Cardiac muscle cell (in vitro differentiated cells and primary cell): ENCODE measurements at places on chromosomes 11 and 22. TPM values are rescaled to one million over a fixed set of nuclear protein-coding genes. Genes with fewer than 3 reads are reported as not detected.

DNA sequence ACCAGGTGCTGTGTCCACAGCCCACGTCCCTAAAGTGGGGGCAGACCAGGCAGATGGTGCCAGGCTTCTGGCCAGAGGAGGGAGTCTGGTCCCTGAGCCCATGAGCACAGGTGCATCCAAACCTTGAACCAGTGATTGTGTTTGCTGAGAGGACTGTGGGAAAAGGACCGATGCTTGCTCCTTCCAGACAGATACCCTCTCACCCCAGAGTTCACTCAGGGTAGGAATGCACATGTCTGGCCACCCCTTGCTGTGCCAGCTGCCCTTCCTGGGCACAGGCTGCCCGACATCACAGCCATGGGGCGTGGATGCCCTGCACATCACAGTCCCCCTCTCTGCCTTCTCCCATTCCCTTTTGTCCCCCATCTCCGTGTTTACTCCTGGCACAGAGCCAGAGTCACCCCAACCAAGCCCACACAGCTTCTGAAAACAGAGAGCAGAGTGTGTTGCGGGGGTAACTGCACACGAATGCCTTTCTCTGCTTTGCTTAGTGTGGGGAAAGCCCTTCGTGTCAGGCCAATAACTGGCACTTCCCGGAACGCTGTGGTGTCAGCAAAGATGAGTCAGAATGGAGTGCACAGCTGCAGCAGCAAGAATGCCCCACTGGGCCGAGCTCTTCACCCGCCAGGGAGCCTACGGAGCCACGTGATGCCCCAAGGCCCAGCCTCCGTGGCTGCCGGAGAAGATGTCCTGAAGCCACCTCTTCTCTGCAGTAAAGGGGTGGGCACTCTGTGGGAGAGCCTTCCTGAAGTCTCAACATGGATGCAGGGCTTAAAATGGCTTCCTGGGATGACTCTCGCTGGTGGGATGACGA, 7.6 kb downstream of the CARS1 start:
- DNase-seq, result no peak
- H3K36me3 ChIP-seq, result no peaks in the 10 kb centered on the region
- no peak overlapping the region for H3K4me3 ChIP-seq
- H3K4me1 ChIP-seq, result no peaks in the 10 kb centered on the region
- no peak overlapping the region for H3K27ac ChIP-seq
- H3K27me3 ChIP-seq, result no peaks in the 10 kb centered on the region

SERPIND1 gene
- 0.88 and 1.3 TPM in 2 replicates for total RNA-seq

- H3K27me3 ChIP-seq, result no peaks in the 10 kb centered on the region
- no peaks in the 10 kb centered on the region for H3K36me3 ChIP-seq
- H3K27ac ChIP-seq, result no peak overlapping the region
- no peak overlapping the region for H3K4me3 ChIP-seq
- DNase-seq, result no peak
Measured at GRCh38 chr22:40054486-40054885, 59.7 kb downstream of the FAM83F start.

- H3K27ac ChIP-seq, result no peak overlapping the region
- H3K4me1 ChIP-seq, result no peaks in the 10 kb centered on the region
- H3K36me3 ChIP-seq, result peaks cover 21% of the 10 kb centered on the region
- no peaks in the 10 kb centered on the region for H3K27me3 ChIP-seq
Measured at GRCh38 chr11:118896921-118897591, 13.4 kb downstream of the CXCR5 start.

- no peaks in the 10 kb centered on the region for H3K36me3 ChIP-seq
- H3K4me1 ChIP-seq, result peaks cover 30% of the 10 kb centered on the region
- DNase-seq, result no peak
- H3K27ac ChIP-seq, result peak overlapping the region; percentile 50
- H3K27me3 ChIP-seq, result no peaks in the 10 kb centered on the region
Measured at GRCh38 chr11:104120493-104121137, 43.3 kb downstream of the PDGFD start.

- H3K4me3 ChIP-seq, result no peak overlapping the region
- no peaks in the 10 kb centered on the region for H3K4me1 ChIP-seq
Measured at GRCh38 chr11:98800696-98801095, 220.1 kb upstream of the CNTN5 start.

MS4A2 gene
- not detected in 2 replicates for total RNA-seq

GRCh38 chr22:31122532-31123291, at the start of gene INPP5J:
TSS of gene INPP5J (plus strand) at chr22:31122966. CDS start at chr22:31123015, 49 bp downstream.
- DNase-seq, result peak; percentile 84
- H3K4me3 ChIP-seq, result peak within 1 kb of the TSS; percentile 56
- peak within 1 kb of the TSS; percentile 81 for H3K27ac ChIP-seq
- no peaks in the 10 kb centered on the region for H3K36me3 ChIP-seq

VPREB1 gene
- total RNA-seq, result not detected in 2 replicates

GRCh38 chr11:88421530-88421929, 84.0 kb upstream of the CTSC start:
- H3K27me3 ChIP-seq, result no peaks in the 10 kb centered on the region
- no peaks in the 10 kb centered on the region for H3K4me1 ChIP-seq
- no peaks in the 10 kb centered on the region for H3K36me3 ChIP-seq
- no peak overlapping the region for H3K27ac ChIP-seq

DNA sequence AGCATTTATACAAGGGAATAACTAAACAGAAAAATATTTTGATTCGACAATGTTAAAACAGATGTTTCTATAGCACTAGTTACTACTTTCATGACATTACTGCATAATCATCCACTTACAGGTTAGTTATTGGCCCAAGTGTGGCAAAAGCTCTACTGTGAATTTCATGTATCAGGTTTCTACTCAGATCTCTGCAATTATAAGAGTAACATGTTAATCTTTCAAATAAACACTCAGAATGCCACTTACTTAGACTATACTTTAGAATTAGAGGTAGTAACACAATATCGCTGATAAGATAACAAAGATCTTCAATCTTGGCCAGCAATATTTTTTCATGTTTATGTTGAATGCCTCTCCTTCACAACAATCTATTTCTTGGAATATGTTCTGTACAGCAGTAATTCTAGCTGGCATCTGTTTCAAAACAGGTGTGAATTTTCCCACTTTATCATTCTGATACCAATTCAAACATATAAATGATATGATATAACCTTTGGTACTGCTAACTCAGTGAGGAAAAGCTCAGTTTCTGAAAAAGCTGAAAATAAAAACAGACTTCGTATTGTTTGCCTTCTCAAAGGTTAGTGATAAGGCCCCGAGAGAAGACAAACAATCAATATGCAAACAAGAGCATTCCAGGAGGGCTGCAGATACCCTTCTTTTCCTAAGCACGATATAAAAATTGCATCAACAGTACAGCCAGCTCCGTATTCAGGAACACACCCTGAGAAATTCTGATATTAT, 11.0 kb upstream of the CCDC34 start:
- H3K4me3 ChIP-seq, result no peak overlapping the region
- DNase-seq, result no peak
- H3K4me1 ChIP-seq, result no peaks in the 10 kb centered on the region
- peak overlapping the region; percentile 49 for H3K27ac ChIP-seq
- no peaks in the 10 kb centered on the region for H3K27me3 ChIP-seq

DNA sequence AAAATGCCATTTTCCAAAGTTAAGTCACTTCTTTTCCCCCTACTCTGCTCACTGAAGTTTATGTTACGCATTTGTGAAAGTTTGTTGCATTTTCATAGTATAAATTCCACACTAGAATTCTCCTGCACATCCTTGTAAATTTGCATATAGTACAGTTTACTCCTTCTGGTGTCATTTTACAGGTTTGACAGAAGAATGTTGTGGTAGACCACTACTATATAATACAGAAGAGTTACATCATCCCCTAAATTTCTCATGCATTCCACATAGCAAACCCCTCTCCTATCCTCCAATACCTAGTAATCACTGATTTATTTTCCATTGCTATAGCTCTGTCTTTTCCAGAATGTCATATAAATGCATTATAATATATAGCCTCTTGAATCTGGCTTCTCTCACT, 64.5 kb downstream of the CCDC73 start:
- no peak overlapping the region for H3K4me3 ChIP-seq
- no peaks in the 10 kb centered on the region for H3K27me3 ChIP-seq

- H3K36me3 ChIP-seq, result peaks cover 25% of the 10 kb centered on the region
- H3K27me3 ChIP-seq, result no peaks in the 10 kb centered on the region
- H3K4me3 ChIP-seq, result peak overlapping the region; percentile 54
- H3K27ac ChIP-seq, result no peak overlapping the region
- H3K4me1 ChIP-seq, result peaks cover 5% of the 10 kb centered on the region
Measured at GRCh38 chr11:134252346-134253187, 585 bp downstream of the THYN1 start.

RAB3IL1 gene
- 6.7 and 11.6 TPM in 2 replicates for total RNA-seq

GRCh38 chr11:77309401-77310085, 8.1 kb upstream of the GDPD4 start:
- H3K27me3 ChIP-seq, result no peaks in the 10 kb centered on the region
- H3K4me1 ChIP-seq, result no peaks in the 10 kb centered on the region
- no peak overlapping the region for H3K4me3 ChIP-seq
- DNase-seq, result no peak
- H3K27ac ChIP-seq, result no peak overlapping the region

ARL2 gene
- 189 and 224 TPM in 2 replicates for total RNA-seq

GRCh38 chr22:37281195-37281594, 1.1 kb upstream of the CYTH4 start:
- no peak overlapping the region for H3K27ac ChIP-seq
- peaks cover 14% of the 10 kb centered on the region for H3K4me1 ChIP-seq
- no peak overlapping the region for H3K4me3 ChIP-seq
- DNase-seq, result no peak

LMO2 gene
- 25.6 and 28.6 TPM in 2 replicates for total RNA-seq

- DNase-seq, result no peak
- H3K36me3 ChIP-seq, result no peaks in the 10 kb centered on the region
- H3K27ac ChIP-seq, result no peak overlapping the region
- H3K4me3 ChIP-seq, result no peak overlapping the region
Measured at GRCh38 chr11:107789767-107790166, 68.8 kb downstream of the SLC35F2 start.
